Activated T-helper 1 cell treated with anti-CD3 and anti-CD28 coated beads, Interleukin-2, amount 50 U/mL, for 16 hours (primary cell): ENCODE measurements at places on chromosomes 16 and 17.

GRCh38 chr16:11497851-11498289, 88.8 kb downstream of the LITAF start:
- no peak for DNase-seq

DNA sequence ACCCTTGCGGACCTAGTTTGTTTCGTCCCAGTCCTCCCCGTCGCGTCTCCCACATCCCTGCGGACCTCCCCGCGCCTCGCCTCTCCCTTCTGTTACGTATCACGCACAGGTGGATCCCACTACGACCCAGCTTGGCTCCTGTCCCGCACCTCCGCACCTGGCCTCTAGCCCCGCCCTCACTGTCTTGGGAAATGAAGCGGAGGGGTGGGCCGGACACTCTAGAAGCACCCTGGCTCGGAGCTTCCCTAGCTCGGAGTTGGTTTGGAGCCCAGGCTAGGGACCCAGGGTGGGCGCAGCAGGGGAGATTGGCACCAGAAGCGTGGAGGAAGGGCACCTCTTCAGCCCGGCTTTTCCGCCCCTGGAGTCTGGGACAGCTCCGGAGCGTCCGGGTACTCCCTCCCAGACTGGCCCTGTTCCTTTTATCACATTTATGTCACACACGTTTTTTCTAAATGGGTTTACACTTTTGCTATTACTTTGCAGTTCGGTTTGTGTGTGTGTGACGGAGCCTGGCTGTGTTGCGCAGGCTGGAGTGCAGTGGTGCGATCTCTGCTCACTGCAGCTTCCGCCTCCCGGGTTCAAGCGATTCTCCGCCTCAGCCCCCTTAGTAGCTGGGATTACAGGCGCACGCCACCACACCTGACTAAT, 1.4 kb upstream of the CEMP1 start:
- DNase-seq = no peak

- DNase-seq = no peak
Measured at GRCh38 chr16:67886387-67886786, 1.7 kb downstream of the NRN1L start.

GRCh38 chr17:29238133-29238850, 8.4 kb upstream of the CRYBA1 start:
- no peak for DNase-seq

DNA sequence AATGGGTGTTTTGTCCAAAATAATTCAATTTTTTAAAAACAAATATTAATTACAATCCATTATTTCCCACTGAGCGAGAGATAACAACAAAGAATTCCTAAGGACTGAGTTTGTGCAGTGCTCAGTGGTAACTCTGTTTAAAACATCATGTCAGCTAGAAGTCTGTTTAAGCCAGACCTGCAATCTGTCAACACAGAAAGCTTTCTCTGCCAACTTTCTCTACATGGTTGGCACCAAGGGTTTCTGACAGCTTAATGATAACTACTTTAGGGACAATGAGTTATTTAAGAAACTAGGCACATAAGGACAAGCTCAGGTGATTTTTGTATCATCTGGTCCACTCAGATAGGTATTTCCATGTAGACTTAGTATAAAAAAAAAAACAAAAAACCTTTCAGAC, 81.8 kb downstream of the WDR59 start:
- DNase-seq = no peak

- DNase-seq = no peak
Measured at GRCh38 chr17:3213587-3213986, 6.1 kb downstream of the OR1A1 start.

- no peak for DNase-seq
Measured at GRCh38 chr17:51057534-51057933, 63.1 kb downstream of the SPAG9 start.

DNA sequence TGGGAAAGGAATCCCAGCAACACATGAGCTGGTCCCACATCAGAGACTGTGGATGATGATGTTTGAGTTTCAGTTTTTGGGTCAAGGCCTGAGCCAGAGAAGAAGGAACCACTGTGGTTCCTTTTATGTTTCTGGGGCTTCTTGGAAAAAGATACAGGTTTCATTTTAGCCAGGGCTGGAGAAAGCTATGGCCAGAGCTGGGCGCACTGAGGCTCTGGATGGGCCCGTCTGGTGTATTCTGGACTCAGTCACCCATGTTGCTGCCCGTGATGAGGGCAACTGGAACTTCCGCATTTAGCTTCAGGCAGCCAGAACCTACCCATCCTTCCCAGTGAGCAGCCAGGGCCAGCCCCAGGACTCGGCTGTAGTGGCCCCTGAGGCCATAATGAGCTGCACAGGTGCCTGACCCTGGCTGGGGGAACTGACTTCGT, 15.0 kb upstream of the PITPNA start:
- DNase-seq = no peak
